ENCODE measurements at places on chromosomes 11 and 22.

DNA sequence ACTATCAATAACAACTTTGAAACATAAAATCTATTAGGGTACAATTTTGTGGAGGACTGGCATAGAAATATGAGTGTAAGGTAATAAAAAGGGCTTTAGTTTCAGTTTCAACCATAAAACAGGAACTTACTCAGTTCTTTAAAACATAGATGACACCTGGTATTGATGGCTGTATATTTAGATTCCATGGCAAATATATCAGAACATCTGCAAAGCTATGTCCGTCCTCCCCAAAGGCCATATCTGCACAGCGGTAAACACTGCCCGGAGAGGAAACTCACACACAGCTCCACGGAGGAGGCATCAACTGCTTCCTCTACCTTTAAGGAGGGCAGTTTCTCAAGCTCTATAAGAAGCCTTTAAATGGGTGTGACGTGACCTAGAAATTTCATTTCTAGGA, 993.3 kb downstream of the BRD1 start:
- DNase-seq, result no peak

DNA sequence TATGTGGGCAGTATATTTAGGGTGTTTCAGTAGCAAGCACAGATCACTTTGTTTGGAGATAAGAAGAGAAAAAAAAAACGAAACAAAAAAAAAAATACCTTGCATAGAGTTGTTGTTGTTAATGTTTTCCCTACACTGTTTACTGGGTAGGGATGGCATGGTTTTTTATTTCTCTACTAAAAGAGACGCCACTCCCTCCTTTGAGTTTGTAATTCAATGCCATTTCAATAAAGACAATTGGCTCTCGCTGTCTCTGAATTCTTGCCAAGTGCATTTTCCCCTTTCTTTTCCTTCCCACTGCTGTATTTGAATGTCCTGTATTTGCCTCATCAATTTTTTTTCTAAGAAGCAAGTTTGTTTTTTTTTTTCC, 213.9 kb upstream of the UBASH3B start:
- DNase-seq, result no peak

GRCh38 chr11:92628401-92629292, 340.8 kb upstream of the MTNR1B start:
- no peak for DNase-seq

- peak; percentile 17 for DNase-seq
These were observed 80.8 kb downstream of the SGSM3 start for GRCh38 chr22:40451210-40451609.

GRCh38 chr22:44168206-44168605, 12.5 kb upstream of the PARVG start:
- DNase-seq, result no peak

GRCh38 chr11:67452141-67452952, at the start of gene GPR152:
Gene GPR152, minus strand, starts transcription at chr11:67452729. Its CDS starts 5 bp downstream, at chr11:67452724.
- no peak for DNase-seq

DNA sequence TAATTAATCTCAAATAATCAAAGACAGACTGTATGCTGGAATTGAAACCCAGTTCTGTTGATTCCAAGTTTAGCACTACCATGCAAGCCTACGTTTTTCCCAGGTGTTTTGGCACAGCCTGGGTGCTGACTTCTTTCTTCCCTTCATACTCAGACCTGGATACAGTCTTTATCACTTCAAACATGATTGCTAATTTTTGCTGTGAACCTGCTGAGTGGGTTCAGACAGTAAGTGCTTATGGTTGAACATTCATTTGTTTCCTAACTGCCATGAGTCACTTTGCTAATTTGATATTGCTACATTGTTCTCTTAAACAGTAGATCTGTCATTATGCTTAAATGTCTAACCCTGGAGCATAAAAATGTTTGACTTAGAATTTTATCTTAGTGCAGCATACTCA, 12.2 kb downstream of the PAAF1 start:
- no peak for DNase-seq

DNA sequence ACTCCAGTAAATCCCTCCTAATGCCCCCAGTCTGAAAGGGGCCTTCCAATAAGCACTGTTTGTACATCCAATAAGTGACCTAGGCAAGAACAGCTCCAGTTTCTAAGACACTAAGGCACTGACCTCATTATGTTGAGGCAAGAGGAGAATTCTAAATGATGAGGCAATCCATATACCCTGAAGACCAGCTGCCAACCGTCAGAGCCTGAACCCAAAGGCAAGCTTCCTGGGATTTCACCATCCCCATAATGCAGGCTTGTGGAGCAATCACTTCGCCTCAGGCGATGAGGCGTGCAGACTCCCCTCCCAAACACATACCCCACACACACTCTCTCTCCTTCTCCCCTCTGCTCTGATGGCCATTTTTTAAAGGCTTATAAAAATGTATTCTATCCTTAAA, 49.5 kb downstream of the LGR4 start:
- no peak for DNase-seq

DNA sequence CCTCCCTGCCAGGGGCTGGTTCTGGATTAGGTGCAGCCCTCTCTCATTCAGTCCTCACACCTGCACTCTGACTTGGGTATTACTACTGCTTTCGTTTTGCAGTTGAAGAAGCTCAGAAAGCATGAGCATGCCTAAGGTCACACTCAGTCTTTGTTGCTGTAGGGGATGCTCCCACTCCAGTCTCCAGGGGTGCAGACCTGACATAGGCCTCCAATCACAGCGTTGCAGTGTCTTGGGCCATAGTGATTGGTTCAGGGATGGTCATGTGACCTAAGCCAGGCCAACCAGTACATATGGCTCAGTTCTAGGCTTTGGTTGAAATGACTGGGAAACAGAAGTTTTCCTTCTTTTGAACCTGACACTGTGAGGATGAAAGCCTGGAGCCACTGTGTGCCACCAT, 61.7 kb downstream of the FBXO7 start:
- no peak for DNase-seq

- DNase-seq, result no peak
These were observed 17.8 kb downstream of the FIBIN start for GRCh38 chr11:27011560-27012233.

GRCh38 chr22:46267431-46268279, at the start of gene TTC38:
Gene TTC38, plus strand, starts transcription at chr22:46268008. Its CDS starts 32 bp downstream, at chr22:46268040.
- peak; percentile 40 for DNase-seq

- DNase-seq, result no peak
These were observed 19.9 kb downstream of the RPUSD4 start for GRCh38 chr11:126191379-126192073.

DNA sequence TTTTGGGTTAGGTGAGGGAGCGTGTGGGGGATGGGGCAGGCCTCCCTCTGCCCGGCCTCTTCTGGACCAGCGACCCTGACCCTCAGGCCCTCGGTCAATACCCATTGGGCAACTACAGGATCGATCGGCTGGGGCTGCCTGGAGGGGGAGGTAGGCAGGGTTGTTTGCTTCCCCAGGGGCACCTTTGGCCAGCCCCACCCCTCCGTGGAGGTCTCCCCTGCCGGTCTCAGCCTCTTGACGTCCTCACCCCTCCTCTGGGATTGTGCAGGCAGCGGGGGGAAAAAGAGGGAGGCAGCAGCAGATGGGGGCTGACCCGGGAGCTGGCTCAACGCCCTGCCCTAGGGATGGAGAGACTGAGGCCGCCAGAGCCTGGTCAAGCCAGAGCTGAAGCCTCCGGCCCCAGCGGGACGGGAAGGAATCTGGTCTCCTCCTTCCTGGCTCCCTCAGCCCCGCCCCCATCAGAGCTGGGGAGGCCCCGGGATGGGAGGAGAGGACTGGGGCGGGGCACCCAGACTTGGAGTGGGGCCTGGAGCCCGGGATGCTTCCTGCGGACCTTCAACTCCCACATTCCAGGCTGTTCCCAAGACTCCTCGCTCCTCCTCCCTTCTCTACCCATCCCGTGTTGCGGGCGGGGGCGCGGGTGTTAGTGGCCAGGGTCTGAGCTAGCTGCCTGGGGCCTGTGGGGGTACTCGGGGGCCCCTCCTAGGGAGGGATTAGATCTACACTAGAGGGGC, 14.4 kb upstream of the CDC42EP1 start:
- DNase-seq, result no peak

DNA sequence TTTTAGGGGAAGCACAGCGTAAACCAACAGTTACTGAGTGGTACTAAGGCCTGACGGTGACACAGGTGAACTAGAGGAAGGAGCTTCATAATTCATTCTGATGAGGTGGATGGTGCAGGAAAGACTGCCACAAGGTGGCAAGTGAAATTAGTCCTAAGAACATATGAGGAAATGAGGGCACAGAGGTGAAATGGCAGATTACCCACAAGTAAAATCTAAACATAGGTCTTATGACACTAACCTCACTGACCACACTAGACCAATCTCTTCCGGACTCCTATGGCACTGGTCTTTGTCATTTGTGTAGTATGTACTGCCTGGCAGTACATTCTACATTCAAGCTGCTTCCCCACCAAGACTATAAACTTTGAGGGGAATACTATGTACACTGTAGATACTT, 20.2 kb downstream of the GAB2 start:
- DNase-seq, result no peak

GRCh38 chr11:38123673-38124072, 1525.6 kb upstream of the RAG2 start:
- DNase-seq, result no peak

DNA sequence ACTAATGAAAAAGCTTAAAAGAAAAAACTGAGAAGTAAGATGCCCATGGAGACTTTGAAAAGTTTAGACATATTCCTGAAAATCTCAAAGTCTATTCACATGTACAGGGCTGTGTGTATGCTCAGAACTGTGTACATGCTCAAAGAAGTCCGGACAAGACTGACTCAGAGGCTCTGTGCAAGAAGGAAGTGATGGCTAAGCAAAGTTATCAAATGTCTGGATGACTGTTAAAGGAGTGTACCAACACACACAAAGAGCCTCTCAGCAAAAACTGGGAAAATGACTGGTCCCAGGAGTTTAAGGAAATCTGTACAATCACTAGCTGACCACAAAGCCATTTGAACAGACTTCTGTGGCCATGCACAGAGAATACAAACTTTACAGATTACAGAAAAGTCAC, 33.1 kb upstream of the ARHGAP32 start:
- DNase-seq, result no peak

- DNase-seq, result peak; percentile 59
These were observed 7.3 kb upstream of the SYT7 start for GRCh38 chr11:61587951-61588727.

- no peak for DNase-seq
These were observed 133.0 kb upstream of the C11orf58 start for GRCh38 chr11:16605389-16605893.

GRCh38 chr22:22403771-22404170, 104.8 kb downstream of the ZNF280B start:
- DNase-seq, result no peak

GRCh38 chr11:125304136-125304535, 139.6 kb downstream of the PKNOX2 start:
- no peak for DNase-seq

GRCh38 chr11:114745150-114745671, 66.9 kb downstream of the NXPE2 start:
- DNase-seq, result no peak

- DNase-seq, result no peak
These were observed 333.7 kb downstream of the FAT3 start for GRCh38 chr11:92558323-92558722.

DNA sequence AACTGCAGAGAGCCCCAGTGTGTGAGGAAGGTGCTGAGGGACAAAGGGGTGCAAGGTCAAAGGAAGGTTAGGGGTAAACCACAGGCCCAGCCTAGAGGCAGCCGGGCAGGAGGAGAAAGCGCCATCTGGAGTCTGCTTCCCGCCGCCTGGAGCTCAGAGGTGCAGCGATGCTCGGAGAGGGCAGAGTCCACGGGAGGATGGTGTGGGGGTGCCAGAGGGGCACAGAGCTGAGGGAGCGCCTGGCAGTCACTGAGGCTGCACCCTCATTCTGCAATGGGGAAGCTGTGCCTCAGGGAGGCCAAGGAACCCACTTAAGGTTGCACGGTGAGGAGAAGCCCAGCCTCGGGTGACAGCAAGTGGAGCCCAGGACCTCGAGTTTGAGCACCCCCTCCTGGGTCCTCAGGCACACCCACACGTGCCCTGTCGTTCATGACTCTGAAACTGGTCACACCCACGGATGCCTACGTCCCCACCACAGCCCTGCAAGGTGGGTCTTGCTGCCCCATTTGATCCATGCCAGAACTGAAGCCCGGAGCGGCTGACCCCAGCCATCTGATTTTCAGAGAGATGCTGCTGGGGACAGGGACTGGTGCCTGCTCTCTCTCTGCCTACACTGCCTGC, 1.6 kb downstream of the IL2RB start:
- DNase-seq, result no peak

GRCh38 chr11:15864026-15864805, 492.1 kb downstream of the SOX6 start:
- no peak for DNase-seq

- no peak for DNase-seq
These were observed 17.0 kb downstream of the FADD start for GRCh38 chr11:70220136-70220535.

DNA sequence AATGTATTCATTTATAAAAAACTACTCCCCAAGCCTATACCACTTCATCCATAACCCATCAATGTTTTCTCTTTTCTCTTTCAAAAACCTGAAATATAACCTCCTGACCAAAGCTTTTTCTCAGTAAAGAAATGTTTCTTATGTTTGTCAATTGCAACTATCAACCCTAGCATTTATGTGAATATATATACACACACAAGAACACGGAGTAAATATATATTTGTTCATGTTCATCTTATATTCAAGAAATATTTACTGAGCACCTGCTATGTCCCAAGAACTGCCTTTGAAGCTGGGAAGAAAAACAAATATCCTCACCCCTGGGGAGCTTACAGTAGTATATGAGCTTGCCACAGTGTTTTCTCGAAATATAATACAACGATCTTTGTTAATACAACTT, 3.5 kb downstream of the MRTFA start:
- no peak for DNase-seq

DNA sequence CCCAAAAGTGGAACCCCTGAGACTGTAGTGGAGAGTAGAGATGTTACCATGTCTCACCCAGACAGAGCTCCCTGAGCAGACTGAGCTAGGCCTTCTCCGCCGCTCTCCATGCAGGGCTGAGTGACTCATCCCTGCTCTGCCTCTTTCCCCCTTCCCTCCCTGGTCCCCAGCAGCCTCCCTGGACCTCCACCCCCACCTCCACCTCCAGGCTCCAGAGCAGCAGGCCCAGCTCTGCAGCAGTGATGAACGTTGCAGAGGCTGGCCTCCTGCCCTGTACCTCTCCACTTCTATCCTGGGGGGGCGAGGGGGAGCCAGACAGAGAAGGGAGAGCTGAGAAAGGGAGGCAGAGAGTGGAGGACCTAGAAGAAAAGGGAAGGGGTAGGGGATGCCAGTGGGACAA, 19.3 kb upstream of the ARAP1 start:
- no peak for DNase-seq

DNA sequence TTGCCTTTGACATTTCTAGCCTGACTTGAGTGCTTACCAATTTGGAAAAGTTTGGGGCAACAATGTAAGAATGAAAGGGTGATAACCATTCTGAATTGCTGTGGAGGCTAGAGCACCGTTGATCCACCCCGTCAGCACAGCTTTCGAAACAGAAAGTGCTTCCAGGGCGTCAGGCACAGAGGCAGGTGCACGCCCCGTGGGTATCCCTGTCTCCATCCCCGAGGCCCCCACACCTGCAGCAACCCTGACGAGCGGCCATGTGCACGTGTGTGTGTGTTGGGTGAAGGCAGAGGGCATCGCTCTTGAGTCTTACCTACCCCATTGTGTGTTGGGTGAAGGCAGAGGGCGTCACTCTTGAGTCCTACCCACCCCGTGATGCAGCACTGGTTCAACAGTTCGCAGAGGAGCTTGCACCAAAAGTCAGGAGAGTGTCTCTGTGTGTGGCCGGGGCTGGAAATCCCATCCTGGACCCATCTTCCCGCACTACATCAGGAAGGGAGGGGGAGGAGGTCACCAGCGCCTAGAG, 404.5 kb downstream of the BRD1 start:
- DNase-seq, result no peak

Data from activated gamma-delta T cell treated with Interleukin-2 at 50 U/mL for 16 hours (primary cell).